AG04450 (cell line): ENCODE measurements at places on chromosomes 4 and X.

- DNase-seq: no peak
Observed at GRCh38 chrX:132077912-132078311, 49.9 kb downstream of the FRMD7 start.

DNA sequence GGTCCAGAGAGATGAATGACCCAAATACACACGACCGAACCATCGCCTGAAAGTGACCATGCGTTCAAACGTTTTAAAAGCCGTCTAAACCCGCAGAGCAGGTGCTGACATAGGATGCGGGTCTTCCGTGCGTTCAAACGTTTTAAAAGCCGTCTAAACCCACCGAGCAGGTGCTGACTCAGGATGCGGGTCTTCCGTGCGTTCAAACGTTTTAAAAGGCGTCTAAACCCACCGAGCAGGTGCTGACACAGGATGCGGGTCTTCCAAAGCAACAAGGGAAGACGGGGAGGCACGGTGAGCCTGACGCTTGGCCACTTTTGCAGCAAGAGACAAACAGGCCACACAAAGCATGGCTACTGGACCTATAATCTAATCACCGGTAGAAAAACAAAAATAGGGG is 47.2 kb downstream of the GAK start:
- DNase-seq: no peak

DNA sequence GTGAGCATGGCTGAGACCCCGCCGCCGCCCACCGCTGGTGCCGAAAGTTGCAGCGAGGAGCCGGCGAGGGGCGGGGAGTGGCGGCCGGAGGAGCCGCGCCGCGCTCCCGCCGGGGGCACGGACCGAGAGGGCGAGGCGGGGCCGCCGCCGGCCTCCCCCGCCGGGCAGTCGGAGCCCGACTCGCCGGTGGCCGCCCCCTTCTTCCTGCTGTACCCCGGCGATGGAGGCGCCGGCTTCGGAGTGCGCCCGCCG is 16.5 kb downstream of the UTP3 start:
- DNase-seq: no peak

DNA sequence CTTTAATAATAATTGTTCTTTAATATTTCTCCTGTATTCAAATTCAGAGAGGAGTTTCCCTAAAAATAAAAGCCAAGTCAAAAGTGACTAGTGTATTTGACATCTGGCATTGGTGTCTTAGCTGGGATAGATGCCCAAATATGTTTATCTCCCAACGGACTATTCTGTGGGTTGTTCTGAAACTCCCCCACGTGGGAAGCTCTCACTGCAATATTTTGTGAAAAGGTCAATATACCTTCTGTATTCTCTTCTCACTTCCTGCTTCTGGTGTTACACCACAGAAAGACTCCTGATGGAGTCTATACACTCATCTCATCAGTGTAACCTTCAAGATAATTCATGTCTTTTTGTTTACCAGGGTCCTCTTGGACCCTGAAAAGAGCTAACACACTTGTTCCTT is 2052.8 kb upstream of the TENM3 start:
- DNase-seq: no peak

DNA sequence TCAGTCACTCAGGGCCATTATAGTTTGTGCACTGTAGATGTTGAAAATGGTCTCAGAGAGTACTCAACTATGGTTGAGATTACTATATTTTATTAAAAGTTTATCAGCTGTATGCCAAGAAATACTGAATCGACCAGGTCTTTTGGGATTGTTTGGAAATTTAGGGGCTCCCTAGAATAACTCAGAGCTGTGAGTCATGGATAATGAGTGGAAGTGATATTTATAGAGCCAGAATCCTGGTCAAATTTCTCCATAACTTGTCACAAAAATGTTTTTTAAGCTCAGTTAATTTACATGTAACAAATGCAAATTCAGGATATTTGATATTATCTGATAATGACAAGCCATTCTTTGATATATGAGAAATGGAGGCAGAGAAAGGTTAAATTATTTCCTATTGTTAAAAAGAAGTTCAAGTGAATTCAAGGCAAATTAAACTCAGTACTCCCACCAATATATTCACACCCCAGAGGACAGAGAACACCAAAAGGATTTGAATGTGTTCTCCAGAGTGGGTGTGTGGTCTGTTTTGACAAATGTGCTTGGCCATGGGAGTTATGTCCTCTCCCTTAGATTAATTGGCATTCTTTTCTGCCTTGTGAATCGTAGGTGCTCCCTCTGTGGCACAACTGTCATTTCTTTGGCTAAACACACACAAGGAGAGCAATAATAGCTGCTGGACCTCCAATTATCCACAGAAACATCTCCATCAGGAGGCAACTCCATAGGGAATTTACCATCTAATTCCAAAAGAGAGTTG is 37.7 kb downstream of the ARHGAP24 start:
- no peak for DNase-seq

DNA sequence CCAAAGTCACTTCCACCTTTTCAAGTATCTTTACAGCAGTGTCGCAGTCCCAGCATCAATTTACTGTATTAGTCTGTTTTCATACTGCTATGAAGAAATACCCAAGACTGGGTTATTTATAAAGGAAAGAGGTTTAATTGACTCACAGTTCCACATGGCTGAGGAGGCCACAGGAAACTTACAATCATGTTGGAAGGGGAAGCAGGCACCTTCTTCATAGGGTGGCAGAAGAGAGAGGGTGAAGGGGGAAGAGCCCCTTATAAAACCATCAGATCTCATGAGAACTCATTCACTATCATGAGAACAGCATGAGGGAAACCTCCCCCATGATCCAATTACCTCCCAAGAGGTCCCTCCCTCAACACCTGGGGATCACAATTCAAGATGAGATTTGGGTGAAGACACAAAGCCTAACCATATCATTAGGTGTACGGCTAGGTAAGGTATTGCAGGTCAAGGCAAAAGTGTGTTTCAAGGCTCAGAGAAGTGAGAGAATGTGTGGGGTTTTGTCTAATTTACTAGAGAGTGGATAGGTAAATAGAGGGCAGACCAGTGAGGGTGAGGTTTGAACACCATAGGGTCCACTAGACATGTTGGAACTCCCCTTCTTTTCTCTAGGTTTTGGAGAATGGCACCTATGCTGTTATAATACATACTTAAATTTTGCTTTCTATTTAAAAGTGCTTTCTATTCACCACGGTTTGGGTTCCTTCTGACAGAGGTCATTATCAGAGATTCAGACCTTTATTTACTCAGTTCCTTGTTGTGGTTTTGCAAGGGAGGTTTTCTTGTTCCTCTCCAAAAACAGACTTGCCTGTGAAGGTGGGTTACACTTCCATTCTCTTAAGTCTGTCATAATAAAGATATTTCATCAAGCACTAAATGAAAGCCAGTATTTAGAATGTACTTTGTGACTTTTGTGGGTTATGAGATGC is 186.6 kb downstream of the CPEB2 start:
- no peak for DNase-seq

DNA sequence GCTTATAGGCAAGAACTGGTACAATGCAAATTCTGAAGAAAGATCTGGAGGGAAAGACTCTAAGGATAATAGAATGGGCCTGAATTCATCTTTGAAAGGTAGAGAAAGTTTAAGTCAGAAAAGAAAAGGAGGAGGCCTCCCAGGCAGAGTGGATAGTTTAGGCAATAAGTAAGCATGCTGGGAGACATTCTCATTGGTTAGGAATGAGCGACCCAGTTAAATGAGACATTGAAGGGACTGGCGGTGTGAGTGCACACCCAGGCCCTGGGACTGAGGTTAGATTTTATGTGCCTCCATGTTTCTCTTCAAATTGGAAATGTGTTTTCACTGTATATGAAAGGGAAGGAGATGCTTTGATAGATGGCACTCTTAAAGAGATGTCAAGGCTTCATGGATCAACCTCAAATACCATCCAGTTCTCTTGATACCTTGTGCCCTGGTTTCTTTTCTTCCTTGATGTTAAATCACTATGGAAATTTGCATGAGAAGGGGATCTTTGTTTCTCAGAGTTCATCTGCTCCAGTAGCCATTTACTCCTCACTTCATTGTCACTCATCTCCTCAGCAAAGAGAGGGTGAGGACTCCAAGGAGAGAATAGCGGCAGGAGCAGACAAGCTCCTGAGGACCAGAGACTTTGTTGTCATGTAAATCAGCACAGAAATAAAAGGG is 584.2 kb upstream of the INTU start:
- no peak for DNase-seq

GRCh38 chrX:154436374-154436982 is 476 bp upstream of the GDI1 start:
- DNase-seq: no peak

- no peak for DNase-seq
Observed at GRCh38 chr4:1812720-1813119, 19.6 kb downstream of the FGFR3 start.

GRCh38 chr4:21113496-21114223 is 413.4 kb downstream of the PACRGL start:
- DNase-seq: no peak

- no peak for DNase-seq
Observed at GRCh38 chr4:143262838-143263237, 73.8 kb upstream of the GAB1 start.

GRCh38 chr4:180710628-180711337 is 1532.4 kb upstream of the TENM3 start:
- peak; percentile 13 for DNase-seq

- no peak for DNase-seq
Observed at GRCh38 chr4:75172551-75172950, 239.6 kb downstream of the PARM1 start.

GRCh38 chr4:149164282-149164681 is 651.4 kb downstream of the IQCM start:
- peak; percentile 63 for DNase-seq

- no peak for DNase-seq
Observed at GRCh38 chr4:146238107-146238506, 23.8 kb downstream of the REELD1 start.

GRCh38 chr4:183871581-183871980 is 33.5 kb upstream of the STOX2 start:
- no peak for DNase-seq

DNA sequence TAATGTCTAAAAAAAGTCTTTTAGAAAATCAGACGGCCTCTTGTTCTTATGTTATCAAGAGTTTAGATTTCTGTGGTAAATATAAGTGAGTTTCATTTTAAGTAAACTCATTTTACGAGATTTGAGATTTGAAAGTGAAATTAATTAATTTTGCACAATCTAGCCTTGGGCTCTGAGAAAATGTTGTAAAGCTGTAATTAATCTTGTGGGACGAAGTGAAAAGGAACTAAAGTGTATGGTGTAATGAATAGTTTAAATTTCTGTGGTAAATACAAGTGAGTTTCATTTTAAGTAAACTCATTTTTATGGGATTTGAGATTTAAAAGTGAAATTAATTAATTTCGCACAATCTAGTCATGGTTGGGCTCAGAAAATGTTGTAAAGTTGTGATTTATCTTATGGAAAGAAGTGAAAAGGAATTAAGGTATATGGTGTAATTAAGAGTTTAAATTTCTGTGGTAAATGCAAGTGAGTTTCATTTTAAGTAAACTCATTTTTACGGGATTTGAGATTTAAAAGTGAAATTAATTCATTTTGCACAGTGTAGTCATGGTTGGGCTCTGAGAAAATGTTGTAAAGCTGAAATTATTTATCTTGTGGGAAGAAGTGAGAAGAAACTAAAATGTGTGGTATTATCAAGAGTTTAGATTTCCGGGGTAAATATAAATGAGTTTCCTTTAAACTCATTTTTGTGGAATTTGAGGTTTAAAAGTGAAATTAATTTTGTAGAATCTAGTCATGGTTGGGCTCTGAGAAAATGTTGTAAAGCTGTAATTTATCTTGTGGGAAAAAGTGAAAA is 1.6 kb downstream of the SCML1 start:
- no peak for DNase-seq

DNA sequence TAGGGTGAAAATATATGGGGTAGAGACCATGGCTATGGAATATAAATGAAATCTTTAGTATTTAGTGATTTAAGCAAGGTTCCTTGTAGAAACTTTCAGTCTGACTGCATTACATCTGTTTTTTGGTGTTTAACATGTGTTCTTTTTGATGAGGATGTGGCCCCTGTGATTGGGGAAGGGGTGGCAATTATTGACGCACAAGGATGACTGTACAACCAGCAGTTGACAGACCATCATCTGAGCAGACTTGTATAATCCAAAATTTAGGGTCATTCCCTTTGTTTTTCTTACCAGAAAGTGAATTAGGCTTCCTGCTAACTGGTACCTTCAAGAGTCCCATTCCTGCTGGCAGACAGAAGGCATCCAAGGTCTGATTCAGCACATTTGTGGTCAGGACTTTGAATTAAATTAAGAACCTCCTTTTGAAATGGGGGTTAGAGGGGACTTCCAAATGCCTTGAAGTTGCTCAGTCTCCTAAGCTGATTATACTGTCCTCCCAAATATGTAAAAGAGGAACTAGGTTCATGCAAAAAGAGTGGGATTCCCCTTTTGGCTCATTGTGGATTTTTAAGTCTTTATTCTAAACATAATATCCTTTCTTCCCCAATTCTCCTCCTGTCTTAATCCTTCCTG is 112.4 kb upstream of the CXCL13 start:
- DNase-seq: no peak

GRCh38 chr4:132737344-132737743 is 411.8 kb upstream of the PCDH10 start:
- no peak for DNase-seq

GRCh38 chr4:129138810-129139496 is 43.0 kb downstream of the C4orf33 start:
- DNase-seq: no peak

GRCh38 chr4:13097971-13098370 is 386.2 kb downstream of the RAB28 start:
- no peak for DNase-seq

DNA sequence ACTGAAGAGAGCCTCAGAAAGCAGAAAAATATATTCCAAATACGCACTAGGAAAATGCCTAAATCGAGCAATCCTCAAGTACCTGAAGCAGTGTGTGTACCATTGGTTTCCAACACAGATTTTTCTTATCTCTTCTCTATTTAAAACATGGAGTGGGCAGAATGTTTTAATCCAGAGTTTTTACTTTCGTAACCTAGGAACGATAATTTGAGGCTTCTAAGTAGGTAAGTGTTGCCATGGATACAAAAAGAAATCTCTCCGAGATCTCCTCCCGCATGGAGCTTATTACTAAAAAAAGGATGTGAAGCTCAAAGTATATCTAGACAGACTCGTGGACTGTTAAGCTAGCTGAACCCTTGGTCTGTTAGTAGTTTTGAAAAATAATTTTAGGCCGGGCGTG is 23.0 kb upstream of the OTUD4 start:
- no peak for DNase-seq

DNA sequence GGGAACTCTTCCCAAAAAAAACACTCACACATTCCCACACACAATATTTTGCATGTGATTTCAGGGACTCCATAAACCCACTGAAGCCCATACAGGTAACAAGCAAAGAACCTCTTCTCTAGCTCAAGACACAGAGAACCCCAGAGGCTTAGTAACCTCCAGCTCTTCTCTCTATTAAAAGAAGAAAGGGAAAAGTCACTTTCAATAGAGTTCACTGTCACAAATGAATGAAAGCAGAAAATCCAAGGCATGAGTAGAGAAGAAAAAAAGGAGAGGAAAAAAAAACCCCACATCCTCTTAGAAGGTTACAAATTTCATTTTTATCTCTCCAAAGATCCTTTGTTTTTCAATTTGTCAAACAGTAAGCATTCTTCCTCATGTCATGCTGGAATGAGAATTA is 30.7 kb upstream of the DCLK2 start:
- DNase-seq: no peak

- no peak for DNase-seq
Observed at GRCh38 chr4:55904576-55904975, 44.2 kb upstream of the CEP135 start.
